ENCODE measurements at places on chromosomes 7 and 10.
A peak's percentile ranks its signal among the peaks of the same experiment; 100 is the strongest.

GRCh38 chr7:131602994-131603372 is 46.6 kb upstream of the PODXL start:
- DNase-seq = no peak

DNA sequence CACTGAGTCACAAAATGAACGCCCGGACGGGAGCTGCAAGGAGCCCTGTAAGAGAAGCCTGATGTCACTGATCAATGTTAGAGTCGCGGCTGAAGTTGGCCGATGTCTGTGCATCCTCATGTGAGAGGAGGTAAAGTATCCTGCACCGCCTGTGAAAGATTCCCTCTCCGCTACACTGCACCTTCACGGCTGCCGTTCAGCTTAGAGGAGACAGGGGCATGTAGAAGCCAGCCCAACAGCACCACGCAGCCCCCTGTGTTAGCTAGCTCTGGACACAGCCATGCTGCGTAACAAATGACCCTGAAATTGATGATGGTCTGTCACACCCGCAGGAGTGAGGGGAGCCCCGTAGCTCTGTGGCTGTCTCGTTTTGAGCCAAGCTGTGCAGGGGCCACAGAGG is 81.5 kb upstream of the DIP2C start:
- no peak for DNase-seq

- DNase-seq = no peak
Measured at GRCh38 chr7:4042402-4043045, 639.6 kb upstream of the FOXK1 start.

GRCh38 chr7:36985866-36986400 is 261.6 kb upstream of the AOAH start:
- peak; percentile 87 for DNase-seq

GRCh38 chr7:101743995-101744360 is 73.4 kb upstream of the CUX1 start:
- no peak for DNase-seq

GRCh38 chr7:122572706-122573105 is 126.2 kb downstream of the RNF133 start:
- DNase-seq = no peak

Measured in head of caudate nucleus (tissue), 42 donors.